T-helper 9 cell (primary cell): ENCODE measurements at places on chromosomes 2 and 18.

DNA sequence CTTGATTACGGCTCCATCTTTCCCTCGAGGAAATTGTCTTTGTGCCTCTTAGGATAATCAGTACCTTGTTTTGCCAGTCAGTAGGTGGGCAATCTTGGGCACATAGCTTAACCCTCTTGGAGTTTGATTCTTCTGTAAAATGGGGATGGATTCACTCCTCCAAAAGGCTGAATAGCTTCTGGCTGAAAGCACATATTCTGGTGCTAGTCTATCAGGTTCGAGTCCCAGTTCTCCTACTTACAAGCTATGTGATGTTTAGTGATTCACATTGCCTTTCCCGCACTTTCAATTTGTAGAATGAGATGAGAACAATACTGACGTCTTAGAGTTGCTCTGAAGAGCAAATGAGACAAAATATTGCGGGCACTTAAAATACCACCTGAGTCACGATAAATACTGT is 43.9 kb downstream of the ATIC start:
- no peak for DNase-seq

- DNase-seq: no peak
Observed at GRCh38 chr2:179622635-179623300, 238.6 kb downstream of the ZNF385B start.

GRCh38 chr2:121591199-121591598 is 58.1 kb downstream of the CLASP1 start:
- DNase-seq: no peak

DNA sequence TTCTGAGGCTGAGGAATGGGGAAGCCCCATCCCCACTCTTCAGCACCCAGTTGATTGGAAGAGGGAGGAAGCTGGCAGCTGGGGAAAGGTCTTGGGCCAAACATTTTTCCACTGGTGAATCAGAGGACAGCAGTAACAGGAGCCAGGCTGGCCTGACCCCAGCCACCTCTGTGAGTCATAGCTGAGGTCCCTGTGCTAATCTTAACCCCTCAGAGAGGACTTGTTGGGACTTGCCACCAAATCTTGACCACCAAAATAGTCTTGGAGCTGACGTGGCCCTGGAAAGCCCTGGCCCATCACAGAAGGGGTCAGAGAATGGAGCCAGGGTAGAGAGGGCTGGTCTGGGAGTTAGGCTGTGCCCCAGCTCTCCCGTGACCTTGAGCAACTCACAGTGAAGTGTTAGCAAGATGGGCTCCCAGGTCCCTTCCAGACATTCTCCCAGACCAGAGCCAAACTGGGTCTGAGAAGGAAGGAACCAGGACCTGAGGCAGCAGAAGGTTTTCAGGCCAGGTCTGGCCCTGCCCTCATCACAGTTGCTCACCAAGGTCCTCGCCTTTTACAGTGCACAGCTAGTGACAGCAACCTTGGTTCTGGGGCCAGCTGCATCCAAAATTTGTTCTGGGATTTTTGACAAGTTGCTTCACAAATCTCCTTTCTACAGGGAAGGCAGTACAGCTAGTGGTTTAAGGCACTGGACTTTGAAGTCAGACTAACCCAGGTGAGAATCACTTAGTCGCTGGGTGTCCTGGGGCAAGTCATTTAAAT is 266.6 kb downstream of the CYP26B1 start:
- DNase-seq: no peak

DNA sequence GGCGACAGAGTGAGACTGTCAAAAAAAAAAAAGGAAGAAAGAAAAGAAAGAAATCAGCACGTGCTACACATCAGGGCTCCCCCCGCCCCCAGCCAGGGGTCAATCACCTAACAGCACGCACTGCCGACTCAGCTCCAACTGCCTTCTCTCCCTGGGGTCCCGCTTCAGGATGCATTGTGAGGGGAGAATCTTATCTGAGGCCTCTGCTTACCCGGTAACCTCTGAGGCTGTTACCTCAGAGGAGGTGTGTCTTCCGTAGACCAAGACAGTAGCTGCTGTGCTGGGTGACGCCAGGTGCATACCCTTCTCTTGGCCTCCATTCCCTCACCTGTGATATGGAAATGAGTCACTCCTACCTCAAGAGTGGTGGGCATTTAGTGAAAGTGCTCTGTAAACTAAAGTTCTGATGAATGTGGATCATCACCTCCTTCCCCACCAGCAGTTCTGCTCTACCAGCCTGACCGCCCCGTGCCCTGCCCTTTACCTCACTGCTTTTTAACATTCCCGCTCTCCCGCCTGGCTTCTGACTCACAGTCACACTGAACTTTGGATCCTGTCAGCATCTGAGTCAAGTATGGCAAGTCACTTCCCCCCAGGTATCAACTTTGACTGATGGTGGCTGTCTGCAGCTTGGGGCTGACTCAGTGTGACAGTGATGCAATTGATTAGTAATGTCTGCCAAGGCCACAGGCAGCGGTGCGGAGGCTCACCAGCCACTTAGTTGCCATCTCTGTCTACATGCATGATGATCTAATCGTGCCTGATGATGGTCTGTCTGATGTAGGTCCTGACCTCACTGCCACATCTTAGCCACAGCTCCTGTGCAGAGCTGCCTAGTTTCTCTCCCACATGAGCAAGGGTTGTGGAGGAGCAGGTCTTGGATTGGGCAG is 20.1 kb downstream of the ARID5A start:
- no peak for DNase-seq

DNA sequence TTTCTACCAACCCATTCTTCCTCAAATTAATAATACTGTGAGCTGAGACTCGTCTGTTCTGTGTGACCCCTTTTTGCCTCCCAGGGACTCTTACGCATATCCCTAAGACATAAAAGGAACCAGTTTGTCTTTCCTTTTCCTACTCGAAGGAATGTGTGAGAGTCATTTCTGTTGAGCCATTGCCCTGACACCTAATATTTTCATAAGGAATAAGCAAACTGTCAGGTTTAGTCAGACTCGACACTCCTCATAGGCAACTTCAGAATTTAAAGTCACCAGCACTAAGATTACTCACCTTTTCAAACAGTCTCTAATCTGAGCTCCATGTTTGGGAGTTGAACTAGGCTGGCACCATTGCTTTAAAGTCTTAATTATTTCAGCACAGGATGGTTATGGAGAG is 305.5 kb downstream of the IKZF2 start:
- DNase-seq: no peak

GRCh38 chr2:237581751-237582746 is 8.5 kb downstream of the RAB17 start:
- no peak for DNase-seq

DNA sequence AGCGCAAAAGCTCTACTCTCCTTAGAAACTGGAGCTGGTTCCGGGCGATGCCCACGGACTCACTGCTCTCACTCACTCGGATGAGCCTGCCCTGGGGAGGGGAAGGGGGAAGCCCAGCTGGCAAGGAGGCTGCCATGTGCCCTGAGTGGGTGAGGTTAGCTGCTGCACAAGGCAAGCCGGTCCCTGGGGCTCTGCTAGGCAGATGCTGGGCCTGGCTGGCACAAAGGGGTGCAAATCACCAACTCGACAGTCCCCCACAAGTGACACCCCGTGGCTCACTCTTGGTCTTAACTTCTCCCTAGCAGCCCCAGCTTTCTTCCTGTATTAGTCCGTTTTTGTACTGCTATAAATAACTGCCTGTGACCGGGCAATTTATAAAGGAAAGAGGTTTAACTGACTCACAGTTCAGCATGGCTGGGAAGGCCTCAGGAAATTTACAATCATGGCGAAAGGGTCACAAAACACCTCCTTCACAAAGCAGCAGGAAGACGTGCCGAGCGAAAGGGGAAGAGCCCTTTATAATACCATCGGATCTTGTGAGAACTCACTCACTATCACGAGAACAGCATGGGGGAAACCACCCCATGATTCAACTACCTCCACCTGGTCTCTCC is 33.2 kb downstream of the ADCY3 start:
- no peak for DNase-seq

DNA sequence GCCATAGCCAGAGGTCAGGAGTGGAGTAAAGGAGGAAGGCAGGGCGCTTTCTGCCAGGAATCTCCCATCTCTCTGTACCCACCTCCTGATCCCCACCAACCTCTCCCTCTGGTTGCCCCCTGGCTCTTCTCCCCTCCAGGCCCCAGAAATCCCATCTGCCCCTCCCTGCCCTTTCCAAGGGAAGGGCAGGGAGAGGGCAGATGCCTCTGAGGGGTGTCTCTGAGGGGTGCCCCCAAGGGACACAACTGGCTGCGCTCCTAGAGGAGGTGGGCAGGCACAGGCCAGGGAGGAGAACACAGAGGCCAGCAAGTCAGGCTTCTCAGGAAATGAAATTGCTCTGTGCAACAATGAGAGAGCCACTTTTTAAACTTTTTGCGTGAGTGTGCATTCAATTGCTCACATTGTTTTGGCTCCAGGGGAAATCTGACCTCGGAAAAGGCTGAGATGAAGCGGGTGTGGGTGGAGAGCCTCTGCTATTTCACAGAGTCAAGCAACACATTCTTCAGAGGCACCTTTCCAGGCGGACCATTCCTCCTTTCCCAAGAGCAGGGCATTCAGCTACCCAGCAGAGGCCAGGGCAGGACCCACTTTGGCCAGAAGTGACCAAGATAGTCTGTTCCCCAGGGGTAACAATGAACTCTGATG is 125.5 kb downstream of the SMAD7 start:
- no peak for DNase-seq

- no peak for DNase-seq
Observed at GRCh38 chr18:75477900-75478299, 50.4 kb upstream of the SMIM21 start.

DNA sequence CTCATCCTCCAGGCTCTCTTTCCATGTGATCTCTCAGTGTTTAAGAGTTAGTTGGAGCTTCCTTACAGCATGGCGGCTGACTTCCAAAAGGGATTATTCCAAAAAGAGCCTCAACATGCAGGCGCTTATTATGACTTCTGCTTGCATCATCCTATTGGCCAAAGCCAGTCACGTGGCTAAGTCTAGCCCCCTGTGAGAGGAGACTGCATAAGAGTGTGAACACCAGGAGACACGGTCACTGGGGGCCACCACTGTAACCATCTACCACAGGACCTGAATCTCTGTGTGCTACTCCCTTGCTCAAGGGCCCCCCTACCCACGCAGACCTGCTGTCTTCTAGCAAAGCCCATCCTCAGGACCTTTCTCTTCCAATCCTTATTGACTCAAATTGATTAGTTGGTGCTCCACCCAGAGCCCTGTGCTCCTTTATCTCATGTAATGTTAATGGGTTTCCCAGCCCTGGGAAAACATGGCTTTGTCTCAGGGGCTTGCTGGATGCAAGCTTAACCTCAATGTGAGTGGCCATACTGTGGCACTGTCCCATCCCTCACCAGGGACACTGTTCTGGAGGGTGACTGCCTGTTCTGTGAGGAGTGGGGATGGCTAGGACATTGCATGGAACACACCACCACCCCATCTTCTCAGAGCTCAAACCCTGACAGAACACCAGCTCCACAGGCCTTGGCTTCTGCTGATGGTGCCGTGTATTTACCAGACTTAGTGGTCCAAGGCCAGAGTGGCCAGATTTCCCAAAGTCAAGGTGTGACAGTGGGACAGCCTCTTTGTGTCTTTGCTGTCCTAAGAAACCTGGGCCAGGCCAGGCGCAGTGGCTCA is 4.2 kb downstream of the IL1RN start:
- no peak for DNase-seq

- no peak for DNase-seq
Observed at GRCh38 chr2:28547906-28548600, 52.2 kb downstream of the PLB1 start.

GRCh38 chr2:64157792-64158191 is 13.6 kb upstream of the PELI1 start:
- DNase-seq: no peak

- no peak for DNase-seq
Observed at GRCh38 chr2:174344716-174345461, 10.1 kb downstream of the SP9 start.

DNA sequence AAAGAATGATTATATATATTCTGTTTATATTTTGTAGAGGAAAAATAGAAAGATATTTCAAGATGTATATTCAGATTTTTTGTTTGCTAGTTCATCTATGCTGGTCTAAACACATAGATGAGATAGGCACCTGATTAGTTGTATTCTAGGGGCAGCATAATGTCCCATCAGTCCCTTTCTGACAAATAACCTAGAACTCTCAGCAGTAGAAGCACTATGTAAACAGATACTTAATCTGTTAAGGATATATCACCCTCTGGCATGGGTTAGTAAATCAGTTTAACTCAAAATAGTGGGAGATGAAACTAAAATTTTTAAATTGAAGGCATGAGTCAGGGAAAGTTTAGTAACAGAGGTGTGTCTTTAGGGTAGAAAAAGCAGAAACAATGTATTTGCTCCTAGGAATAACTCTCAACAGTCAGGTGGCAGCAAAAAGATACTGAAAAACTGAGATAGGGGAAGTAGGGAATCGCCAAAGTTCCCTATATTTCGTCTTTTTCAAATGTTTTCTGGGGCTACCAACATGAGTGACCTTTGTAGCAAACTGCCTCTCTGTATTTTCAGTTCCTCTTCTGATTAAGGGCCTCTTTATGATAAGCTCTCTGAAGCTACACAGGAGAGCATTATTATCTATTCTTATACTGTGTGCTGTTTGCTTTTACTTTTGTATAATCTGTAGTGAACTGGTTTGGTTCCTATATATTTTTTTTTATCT is 5.7 kb downstream of the PPP1R1C start:
- DNase-seq: no peak

- no peak for DNase-seq
Observed at GRCh38 chr18:23095463-23095862, 39.8 kb upstream of the CABLES1 start.

DNA sequence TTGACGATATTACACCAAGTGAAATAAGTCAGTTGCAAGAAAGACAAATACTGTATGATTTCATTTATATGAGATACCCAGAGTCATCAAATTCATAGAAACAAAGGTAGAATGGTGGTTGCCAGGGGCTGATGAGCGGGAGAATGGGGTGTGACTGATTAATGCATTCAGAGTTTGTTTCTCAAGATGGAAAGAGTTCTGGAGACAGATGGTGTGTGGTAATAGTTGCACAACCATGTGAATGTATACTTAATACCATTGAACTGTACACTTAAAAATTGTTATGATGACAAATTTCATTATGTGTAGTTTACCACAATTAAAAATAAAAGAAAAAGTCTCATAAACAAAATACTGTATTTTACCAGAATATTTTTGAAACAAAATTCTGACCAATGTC is 117.3 kb downstream of the PIGN start:
- DNase-seq: no peak

DNA sequence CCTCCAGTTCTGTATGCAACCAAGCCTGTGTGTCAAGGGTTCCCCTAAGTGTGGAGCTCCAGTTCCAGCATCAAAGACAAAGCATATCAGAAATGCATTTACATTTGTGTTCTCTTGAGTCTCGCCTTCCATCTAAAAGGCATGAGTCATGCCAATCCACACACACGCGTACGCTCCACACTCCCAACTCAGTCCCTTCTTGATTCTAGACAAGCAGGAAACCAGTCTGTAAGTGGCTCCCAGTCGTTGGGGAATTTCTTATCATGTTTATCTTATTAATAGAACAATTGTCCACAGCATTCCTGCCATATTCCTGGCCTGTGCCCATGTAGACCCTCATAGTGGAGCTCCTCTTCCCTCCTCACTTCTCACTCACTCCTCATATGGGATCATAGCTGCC is 86.4 kb upstream of the SLC35G4 start:
- DNase-seq: no peak
